Umbilical cord (tissue), 2 donors: ENCODE measurements at places on chromosomes 16 and 17. TPM values are rescaled to one million over a fixed set of nuclear protein-coding genes. Genes with fewer than 3 reads are reported as not detected.

Gene TBC1D3C
- 8.7 TPM for total RNA-seq

Gene ST6GALNAC1
- total RNA-seq = not detected

- DNase-seq = no peak
These were observed 4.4 kb upstream of the PIK3R5 start for GRCh38 chr17:8969901-8970300.

- peak; percentile 13 for DNase-seq
These were observed 591 bp downstream of the PSMD7 start for GRCh38 chr16:74297145-74297665.

Gene PIRT
- total RNA-seq = 0.24 TPM
